Activated CD8-positive, alpha-beta memory T cell treated with anti-CD3 and anti-CD28 coated beads for 4 hours (primary cell): ENCODE measurements at places on chromosomes 16 and 17.

GRCh38 chr16:65534121-65534528 is 412.3 kb upstream of the CDH11 start:
- DNase-seq, result no peak

DNA sequence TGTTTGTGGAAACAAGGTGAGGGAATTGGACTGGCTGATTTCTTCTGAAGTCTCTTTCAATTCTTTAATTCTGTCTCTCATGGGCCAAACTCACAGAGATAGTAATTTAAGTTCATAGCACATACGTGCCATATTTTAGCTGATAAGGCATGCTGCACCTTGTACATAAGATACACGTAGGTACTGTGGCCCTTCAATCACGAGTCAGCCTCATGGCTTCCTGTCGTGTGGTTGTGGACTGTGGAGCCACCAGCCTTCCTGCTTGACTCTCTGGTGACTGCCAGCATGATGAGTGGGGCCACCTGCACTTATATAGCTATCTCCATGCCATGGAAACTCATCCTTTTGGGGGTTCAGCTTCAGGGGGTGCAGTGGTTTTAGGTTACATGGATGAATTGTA is 25.1 kb downstream of the KSR1 start:
- no peak for DNase-seq

DNA sequence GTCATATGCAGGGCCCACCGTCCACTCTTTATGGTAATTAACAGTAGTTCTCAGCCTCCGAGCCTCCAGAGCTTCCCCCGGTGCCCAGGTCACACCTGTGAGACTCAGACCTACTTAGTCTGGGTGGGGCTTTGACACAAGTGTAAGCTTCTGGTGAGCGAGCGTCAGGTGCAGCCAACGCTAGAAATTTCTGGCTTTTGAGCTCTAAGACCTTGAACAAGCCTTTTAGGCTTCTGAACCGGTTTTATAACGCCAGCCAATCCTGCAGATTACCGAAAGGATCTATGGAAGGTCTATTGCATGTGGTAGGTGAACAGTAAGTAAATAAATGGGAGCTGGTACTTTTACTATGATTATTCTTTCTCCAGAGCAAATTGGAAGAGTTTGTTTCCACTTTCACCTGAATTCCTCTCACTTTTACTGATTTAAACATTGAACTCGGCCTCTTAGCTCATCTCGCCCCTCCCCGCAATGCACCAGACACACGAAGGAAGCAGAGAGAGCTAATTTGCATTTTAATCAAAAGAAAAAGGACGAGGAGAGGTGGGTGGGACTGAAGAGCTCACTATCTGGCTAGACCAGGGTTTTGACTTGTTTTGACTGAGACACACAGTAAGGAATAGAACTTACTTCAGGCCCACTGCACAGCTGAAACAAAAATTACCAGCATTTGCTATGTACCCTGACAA is 47.1 kb downstream of the ABAT start:
- no peak for DNase-seq

- DNase-seq, result no peak
Measured at GRCh38 chr17:10207153-10207552, 8.7 kb upstream of the GAS7 start.

DNA sequence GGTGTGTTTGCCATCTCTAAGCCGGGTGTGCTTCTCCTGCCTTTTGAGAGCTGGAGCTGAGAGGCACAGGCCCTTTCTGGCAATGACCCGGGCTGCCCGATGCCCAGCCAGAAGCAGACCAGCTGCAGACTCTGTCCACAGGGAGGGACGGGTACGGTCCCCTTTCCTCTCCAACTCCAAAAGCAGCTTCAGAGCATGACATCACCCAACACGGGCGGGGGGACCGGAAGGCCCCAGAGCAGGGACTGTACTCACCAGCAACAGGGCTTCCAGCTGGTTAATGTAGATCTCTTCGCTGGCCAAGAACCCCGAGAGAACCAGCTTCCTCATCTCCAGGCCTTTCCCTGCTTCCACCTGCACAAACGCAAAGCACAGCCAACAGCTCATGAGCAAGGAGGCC is 79.4 kb downstream of the ABR start:
- DNase-seq, result no peak

GRCh38 chr17:74995847-74996246 is 8.4 kb downstream of the CDR2L start:
- no peak for DNase-seq

DNA sequence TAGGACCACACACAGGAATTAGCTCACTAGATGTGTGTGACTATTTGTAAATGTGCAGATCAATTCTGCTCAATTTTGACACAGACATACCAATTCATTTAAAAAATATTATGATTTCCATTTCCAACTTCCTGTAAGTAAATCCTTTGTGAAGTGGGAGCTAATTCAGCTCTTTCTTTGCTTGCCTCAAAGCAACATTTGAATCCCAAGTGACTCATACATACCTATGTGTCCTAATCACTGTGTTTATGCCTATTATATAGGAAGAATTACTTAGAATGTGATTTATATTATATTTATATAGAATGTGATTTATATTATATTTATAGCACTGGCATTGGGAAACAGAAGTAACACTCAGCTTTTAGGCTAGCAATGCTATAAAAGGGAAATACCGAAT is 195.9 kb upstream of the C17orf78 start:
- DNase-seq, result no peak

- no peak for DNase-seq
Measured at GRCh38 chr16:2205967-2206313, 686 bp downstream of the MLST8 start.

- no peak for DNase-seq
Measured at GRCh38 chr17:27378482-27379175, 77.6 kb upstream of the KSR1 start.

- no peak for DNase-seq
Measured at GRCh38 chr17:59572301-59572924, 7.0 kb downstream of the DHX40 start.

DNA sequence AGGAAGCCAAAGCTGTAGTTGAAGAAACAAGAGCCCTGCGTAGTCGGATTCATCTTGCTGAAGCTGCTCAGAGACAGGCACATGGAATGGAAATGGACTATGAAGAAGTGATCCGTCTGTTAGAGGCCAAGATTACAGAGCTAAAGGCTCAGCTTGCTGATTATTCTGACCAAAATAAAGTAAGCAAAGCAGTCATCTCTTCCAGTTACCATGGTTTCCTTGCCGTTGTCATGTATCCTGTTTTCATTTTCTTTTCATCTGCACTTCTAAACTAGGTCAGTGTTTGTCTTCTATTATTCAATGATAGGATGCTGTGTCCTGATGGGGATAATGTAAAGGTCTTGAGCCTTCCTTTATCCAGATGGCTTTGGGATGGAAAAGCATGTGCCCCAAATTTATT is 104.3 kb downstream of the STXBP4 start:
- DNase-seq, result no peak

- no peak for DNase-seq
Measured at GRCh38 chr16:3793161-3793576, 75.8 kb upstream of the TRAP1 start.

GRCh38 chr16:15754821-15755534 is 101.8 kb downstream of the MYH11 start:
- no peak for DNase-seq

DNA sequence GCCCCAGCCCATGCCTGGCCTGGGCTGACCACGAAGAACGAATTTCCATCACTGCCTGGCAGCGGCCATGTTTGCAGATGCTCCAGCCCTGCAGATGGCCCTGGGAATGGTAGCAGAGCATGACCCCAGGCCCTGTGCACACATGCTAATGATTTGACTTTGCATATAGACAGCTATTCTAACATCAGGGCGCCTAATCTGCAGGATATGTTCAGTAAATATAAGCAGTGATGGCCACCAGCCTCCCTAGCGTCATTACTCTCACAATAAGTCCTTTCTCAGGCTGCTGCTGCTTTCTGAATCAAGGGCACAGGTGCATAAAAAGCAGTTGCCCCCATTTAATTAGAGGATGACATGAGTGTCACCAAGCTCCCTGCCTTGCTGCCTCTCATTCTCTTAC is 24.2 kb downstream of the DNAH9 start:
- no peak for DNase-seq

DNA sequence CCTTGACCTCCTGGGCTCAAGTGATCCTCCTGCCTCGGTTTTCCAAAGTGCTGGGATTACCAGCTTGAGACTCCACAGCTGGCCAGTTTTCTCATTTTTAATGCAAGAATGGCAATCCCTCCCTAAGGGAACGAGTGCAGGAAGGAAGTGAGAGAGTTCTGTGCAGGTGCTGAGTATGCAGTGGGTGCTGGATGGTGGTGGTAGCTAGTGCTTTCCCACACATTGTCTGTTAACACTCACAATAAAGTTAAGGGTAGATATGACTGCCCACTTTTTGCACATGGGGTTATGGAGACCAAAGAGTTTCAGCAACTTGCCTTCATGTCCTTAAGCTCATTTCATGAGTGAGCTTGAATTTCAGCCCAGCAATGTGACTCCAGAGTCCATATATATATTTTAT is 18.5 kb downstream of the RGS9 start:
- DNase-seq, result no peak
